ENCODE measurements at places on chromosomes 5 and 9.

DNA sequence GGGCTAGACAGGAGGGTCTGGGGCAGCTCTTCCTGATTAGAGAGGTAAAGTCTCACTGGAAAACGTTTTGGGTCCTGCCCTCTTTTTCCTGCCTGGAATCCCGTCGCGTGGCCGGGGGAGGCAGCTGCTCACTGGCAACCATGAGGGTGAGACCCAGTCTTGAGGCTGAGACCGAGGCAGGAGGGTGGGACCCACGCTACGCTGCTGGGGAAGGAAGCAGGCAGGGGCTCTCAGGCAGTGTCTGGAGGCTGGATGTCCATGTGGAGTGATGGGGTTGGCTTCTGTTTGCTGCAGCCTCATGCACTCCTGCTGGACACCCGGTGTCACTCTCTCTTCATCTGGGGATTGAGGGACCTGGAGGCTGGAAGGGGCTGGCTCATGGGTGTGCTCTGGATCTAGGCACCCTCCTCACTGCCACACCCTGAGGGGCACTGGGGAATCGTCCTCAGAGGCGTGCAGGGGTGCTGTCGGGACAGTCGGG lies 11.3 kb upstream of the SLC2A6 start:
- DNase-seq: no peak

DNA sequence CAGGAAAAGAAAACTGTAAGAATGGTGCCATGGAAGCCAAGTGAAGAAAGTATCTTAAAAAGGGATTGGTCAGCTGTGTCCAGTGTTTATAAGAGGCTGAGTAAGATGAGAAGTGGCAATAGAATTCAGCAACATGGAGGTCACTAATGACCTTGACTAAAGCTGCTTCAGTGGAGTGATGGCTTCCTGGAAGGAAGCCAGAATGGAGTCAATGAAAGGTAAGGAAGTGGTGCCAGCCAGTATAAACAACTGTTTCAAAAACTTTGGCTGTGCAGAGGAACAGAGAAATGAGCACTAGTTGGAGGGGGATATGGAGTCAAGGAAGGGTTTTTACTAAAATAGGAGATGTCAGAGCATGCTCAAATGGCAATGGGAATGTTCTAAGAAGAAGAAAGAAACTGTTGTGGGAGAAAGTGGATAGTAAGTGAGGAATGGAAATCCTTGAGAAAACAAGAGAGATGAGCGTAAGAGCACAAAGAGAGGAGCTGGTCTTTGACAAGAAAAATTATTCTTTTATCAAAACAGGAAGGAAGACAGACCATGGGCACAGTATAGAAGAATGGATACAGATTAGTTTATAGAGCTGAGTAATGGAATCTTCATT lies 11.1 kb upstream of the NRG2 start:
- DNase-seq: no peak

DNA sequence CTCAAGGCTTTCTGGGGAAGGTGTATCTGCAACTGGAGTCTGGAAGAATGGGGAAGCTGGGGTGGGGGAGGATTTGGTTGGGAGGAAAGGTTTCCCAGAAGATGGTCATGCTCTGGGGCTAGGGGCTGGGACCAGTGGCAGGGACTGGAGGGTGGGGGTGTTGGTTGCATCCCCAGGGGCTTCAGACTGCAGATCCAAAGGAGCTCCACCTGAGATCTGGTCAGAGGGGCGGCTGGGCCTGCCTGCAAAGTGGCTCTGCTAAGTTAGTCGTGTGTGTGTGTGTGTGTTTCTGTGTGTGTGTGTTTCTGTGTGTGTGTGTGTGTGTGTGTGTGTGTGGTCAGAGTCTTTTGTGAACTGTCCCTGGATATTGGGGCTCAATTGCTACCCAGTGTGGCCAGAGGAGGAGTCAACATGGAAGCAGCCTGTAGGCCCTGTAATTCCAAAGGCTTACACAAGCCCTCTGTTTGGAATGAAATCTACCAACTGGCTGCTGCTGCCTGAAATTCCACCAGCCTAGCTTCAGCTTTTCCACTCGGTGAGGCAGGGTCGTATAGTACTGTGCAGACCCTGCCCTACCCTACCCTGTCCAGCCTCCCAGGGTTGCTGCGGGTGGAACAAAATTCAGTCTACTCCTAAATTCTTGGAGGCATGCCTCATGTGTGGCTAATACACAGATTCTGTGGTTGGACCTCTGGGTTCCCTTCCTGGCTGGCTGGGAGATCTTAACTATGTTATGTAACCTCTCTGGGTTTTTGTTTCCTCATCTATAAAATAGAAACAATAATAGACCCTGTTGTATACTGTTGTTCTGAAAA lies 12.5 kb upstream of the SYNPO start:
- DNase-seq: no peak

GRCh38 chr5:127697894-127698600 lies 5.1 kb upstream of the CCDC192 start:
- DNase-seq: no peak

GRCh38 chr9:18851069-18851795 lies 181.8 kb downstream of the SAXO1 start:
- no peak for DNase-seq

- DNase-seq: no peak
Observed at GRCh38 chr5:34847056-34847455, 8.1 kb downstream of the TTC23L start.

GRCh38 chr9:84669288-84670137 lies at the start of gene NTRK2:
TSS of gene NTRK2 (plus strand) at chr9:84669729. CDS start at chr9:84670749, 1,020 bp downstream.
- DNase-seq: no peak

DNA sequence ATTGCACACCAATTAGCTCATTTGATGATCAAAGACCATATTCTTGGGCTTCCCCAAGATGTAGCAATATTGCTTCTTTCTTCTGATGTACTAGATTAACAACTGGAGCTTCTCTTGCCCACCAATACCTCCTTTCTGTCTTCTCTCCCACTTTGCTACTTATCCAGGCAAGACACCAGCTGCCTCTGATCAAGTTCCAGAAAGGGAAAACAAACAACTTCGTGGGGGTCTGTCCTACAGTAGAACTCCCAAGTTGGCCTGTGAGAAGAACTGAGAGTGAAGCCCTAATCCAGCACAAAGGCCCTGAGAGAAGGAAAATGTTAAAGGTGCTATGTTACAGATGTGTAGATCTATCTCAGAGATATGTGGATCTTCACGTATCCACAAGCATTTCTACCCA lies 44.9 kb downstream of the ADAMTS12 start:
- no peak for DNase-seq

- no peak for DNase-seq
Observed at GRCh38 chr5:128549496-128549895, 11.5 kb upstream of the FBN2 start.

GRCh38 chr5:106172681-106173532 lies 1497.8 kb downstream of the EFNA5 start:
- DNase-seq: no peak

- no peak for DNase-seq
Observed at GRCh38 chr5:172768573-172769341, 2.2 kb downstream of the DUSP1 start.

- no peak for DNase-seq
Observed at GRCh38 chr9:117028103-117028858, 341.2 kb downstream of the TRIM32 start.

GRCh38 chr5:131533836-131534235 lies 101.2 kb downstream of the RAPGEF6 start:
- DNase-seq: no peak

DNA sequence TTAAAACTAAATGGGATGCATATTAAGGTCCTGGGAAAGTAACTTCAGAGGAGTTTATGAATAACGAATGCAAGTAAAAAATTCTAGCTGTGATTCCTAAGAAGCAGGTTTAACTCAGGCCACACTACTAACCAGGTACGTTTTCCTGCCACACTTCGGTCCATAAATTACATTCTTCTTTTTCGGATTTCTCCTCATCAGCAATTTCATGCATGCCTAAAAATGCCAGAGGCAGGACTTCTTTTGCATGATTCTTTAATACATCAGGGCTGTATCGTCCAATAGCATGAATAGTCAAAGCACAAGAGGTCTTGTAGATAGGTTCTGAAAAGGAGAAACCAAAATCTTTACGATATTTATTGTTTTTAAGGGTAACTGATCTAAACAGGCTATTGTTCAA lies 42.3 kb upstream of the OR2K2 start:
- DNase-seq: no peak

DNA sequence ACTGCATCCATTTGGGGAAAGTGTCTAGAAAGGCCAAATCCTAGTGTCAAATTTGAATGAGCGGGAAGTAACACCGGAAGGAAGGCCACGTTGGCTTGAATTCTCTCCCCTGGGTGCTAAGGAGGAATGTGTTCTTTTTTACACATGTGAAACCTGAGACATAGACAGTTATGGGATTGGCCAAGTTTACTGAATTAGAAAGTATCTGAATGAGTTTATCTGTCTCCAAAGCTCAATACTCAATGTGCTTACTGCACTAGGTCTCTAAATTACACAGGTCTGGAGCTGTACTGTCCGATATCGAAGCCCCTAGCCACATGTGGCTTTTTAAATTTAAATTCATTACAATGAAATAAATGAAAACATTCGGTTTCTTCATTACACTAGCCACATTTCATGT lies 6.0 kb downstream of the DMRT1 start:
- no peak for DNase-seq

DNA sequence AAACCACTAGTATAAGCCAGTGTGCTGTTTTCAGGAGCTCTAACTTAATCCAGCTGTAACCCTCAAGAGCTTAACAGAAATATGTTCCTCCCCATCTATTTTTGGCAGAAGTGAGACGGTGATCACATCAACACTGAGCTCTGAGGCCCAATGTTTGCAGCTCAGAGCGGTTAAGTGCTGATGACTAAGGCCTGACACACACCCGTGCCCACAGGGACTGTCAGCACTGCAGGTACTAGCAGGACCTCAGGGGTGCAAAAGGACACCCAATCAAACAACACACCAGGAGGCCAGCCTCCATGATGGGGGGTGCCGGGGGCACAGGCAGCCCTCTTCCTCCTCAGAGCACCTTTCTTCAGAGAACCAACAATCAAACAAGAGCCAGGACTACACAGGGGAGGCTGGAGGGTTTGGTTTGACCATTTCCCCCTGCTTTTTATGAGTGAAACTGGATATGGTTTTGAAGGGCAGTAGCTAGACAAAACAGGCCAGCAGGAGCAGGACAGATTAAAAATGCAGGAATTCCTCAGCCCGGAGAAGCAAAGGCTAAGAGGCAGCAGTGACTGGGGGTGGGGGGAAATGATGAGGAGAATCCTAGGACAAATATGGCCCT lies 61.3 kb downstream of the RAPGEF1 start:
- peak; percentile 81 for DNase-seq

- DNase-seq: no peak
Observed at GRCh38 chr5:123559434-123559775, 47.4 kb downstream of the CSNK1G3 start.

DNA sequence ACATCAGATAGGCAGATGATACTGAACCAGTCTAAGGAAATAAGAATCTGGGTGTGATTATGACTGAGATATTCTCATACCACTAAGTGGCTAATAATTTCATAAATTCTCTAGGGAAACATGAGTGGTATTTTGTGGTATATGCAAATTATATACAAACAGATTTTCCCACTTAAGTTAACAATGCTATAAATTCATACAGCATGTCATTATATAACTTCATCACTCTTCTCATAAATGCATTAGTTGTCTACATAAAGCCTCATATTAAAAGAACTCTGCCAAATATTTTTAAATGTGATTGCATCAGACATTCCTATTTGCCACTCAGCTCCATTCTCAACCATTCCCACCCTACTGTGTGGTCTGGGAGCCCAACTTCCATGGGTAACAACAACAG lies 226.5 kb downstream of the TLE1 start:
- no peak for DNase-seq

GRCh38 chr5:26622947-26623346 lies 415.4 kb downstream of the CDH9 start:
- no peak for DNase-seq

GRCh38 chr5:111478266-111478665 lies 34.1 kb downstream of the STARD4 start:
- DNase-seq: no peak

DNA sequence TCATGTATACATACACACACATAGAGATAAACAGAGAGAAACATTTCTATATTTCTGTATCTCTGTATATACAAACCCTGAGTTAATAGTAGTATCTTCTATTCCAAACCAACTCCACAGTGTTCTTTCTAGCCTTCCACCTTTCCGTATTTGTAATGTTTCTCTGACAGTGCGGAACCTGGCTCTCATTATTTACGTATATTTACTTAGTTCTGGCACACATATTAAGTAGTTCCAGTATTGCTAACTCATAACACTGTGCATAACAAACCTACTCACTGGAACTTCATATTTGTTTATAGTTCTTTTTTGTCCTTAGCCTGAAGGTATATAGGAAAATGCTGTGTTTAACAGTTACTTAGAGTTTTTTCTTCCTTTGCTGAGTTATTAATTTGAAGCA lies 6.5 kb downstream of the OGN start:
- DNase-seq: no peak

GRCh38 chr9:98860871-98861293 lies 53.4 kb downstream of the GALNT12 start:
- DNase-seq: no peak

- no peak for DNase-seq
Observed at GRCh38 chr5:146797658-146798057, 80.9 kb downstream of the PPP2R2B start.

DNA sequence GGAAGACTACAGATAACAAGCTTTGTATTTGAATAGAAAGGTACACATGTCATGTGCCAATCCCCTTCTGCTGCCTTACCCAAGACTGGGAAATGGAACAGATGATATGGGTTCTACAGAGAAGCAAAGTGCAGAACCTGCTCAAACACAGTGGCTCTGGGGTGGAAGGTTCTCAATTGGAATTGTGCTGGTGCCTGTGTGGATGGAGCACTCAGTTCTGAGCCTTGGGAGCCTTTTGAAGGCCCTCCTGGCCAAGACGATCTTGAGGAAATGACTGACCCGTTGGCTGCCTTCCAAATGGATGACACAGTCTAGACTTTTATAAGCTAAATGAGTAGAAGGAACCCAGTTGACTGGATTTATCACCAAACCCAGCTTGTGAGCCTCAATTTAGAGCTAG lies 4.2 kb upstream of the PRSS3 start:
- no peak for DNase-seq

DNA sequence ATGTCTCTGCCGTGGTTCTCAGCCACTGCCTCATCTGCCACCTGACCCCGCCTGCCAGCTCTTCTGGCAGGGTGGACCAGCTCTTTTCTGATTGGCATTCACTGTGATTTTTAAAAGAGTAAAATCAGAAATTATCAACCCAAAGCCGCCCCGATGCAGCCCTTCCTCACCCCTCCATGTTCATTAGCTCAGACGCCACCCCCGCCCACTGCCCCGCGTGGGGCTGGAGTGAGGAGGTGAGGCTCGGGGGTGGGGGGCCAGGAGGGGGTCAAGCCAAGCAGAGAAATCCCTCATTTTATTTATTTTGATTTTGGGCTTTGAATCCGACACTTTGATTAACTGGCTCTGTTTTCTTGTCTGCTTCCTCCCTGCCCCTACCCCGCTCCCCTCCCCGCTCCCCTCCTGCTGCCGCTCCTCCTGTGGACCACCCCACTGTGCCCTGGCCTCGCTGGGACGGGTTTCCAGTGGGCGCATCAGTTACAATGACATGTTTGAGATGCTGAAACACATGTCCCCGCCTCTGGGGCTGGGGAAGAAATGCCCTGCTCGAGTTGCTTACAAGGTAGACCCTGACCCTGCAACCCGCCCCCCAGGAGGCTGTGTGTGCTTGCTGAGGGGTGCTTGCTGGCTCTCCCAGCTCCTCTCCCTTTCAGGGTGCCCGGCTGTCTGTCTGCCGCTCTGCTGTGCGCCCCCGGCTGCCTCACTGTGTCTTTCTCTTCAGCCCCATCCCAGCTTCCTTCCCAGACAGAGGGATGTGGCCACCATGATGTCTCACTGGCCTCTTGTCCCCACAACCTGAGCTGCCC lies 224.9 kb downstream of the CACNA1B start:
- DNase-seq: no peak

- DNase-seq: no peak
Observed at GRCh38 chr5:55657443-55657842, 54.7 kb downstream of the SLC38A9 start.

Measured in stimulated activated CD4-positive, alpha-beta T cell treated with anti-CD3 and anti-CD28 coated beads, Interleukin-2, amount 100 ng/mL, for 24 hours (primary cell).